ENCODE measurements at places on chromosomes 5 and 9.

DNA sequence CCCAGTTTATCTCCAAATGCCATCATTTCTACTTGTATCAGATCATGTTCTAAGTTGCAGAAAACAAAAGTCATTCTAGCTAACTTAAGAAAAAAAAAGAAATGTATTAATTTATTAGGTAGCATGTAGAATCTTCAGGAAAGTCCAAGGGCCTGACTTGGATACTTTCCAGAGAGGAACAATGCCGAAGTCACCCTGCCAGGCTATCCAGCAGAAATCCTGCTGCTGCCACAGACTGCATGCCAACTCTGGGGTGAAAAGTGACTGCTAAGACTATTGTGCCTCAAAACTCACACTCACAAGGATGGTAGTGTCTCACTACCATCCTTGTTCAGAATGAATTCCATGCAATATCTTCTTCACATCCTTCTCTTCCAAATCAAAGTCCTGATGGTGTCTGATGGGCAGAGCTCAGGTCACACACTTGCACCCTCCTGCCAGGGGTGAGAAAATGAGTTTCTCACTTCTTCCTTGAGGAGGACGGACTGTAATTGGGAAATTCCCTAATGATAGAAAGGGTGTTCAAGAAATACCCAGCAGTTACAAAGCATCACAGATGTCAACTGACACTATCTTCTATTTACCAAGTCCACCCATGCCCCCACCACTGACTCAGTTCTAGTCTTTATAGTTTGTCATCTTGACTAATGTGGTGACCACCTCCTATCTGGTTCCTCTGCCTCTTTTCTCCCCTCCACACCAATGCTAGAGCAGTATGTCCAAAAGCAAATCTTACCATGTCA, 279.4 kb downstream of the CWC27 start:
- no peak for DNase-seq

- DNase-seq, result no peak
Observed at GRCh38 chr5:88659529-88660263, 223.3 kb downstream of the MEF2C start.

GRCh38 chr5:94516148-94516547, 102.3 kb downstream of the KIAA0825 start:
- DNase-seq, result no peak

GRCh38 chr9:33124751-33125381, 42.3 kb downstream of the B4GALT1 start:
- DNase-seq, result no peak

- DNase-seq, result no peak
Observed at GRCh38 chr5:40402007-40402364, 277.7 kb upstream of the PTGER4 start.

DNA sequence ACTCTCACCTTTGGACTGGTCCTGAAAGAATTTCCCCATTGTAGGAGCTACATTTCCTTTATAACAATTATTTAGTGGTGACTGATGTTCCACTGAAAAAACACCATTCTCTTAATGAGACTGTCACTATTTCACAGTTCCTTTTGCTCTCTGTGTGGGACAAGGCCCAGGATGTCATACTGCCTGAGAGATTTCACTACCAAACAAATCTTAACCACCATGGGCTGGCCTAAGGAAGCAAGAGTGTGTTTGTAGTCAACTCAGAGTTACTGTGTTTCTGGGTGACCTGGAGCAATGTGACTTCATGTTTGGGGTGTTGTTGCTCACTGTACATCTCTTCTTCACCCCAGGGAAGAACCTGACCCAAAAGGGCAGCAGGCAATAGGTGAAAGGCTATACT, 50.1 kb upstream of the ZNF608 start:
- no peak for DNase-seq
